Activated CD4-positive, alpha-beta T cell treated with anti-CD3 and anti-CD28 coated beads for 36 hours (primary cell): ENCODE measurements at places on chromosomes 4 and X.

DNA sequence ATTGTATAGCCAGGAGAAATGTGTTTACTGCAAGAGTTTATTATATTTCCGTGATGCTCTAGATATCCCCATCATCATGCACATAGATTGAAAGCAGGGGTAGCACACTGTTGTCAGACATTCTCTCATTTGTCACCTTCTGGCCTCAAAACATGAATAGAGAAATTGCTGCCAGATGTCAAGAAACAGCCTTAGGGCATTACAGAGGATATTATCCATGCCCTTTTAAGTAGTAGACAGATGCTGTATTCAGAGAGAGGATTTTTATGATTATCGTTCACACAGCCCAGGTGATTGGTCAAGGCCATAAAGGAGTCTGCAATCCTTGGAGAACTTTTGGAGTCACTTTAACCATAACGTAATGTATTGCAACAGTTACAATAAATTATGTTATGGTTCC, 1961.5 kb upstream of the TENM3 start:
- no peak for DNase-seq

DNA sequence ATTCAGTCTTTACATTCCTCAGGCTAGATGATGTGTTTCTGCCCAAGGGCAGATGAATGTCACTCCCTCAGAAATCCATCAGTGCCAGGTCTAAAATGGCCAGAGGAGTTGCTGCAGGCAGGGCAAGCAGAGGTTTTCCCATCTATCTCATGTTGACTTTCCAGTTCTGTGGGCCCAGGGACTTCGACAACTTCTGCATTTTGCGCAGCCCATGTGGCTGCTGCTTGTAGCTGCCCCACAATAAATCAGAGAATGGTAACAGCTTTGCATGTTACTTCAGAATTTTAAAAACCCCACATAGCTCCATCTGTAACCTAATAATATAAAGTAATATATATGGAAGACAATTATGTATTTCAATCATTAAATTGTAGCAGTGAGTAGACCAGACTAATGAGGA, 1367.7 kb upstream of the AGA start:
- DNase-seq, result no peak

GRCh38 chr4:41912546-41912945, 22.7 kb upstream of the TMEM33 start:
- DNase-seq, result no peak

DNA sequence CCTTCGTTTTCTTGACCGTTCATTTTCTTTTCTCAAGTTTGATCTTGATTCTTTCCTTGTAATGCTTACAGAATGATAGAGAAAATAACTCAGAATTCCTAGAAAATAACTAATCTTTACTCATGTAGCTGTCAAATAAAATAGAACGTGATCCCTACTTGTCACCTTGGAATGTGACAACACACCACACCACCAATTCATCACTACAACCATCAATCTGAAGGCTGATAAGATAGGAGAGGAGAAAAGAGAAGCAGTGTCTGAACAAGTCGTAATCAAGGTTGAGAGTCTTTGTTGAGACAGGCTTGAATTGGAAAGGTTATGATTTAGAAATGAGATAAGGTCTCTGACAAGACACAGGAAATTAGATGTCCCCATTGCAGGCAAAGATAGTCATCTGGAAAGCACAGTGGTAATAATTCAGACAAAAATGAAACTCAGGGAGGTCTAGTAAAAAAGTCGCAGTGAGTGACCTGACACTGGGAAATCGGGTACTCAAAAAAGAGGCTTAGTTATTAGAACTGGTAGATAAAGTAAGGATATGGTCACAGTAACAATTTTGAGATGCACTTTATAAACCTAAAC, 456.2 kb downstream of the FAT4 start:
- no peak for DNase-seq

- DNase-seq, result no peak
Measured at GRCh38 chrX:134407065-134407376, 52.9 kb upstream of the HPRT1 start.

- peak; percentile 69 for DNase-seq
Measured at GRCh38 chrX:39196192-39197102, 395.2 kb downstream of the MID1IP1 start.

DNA sequence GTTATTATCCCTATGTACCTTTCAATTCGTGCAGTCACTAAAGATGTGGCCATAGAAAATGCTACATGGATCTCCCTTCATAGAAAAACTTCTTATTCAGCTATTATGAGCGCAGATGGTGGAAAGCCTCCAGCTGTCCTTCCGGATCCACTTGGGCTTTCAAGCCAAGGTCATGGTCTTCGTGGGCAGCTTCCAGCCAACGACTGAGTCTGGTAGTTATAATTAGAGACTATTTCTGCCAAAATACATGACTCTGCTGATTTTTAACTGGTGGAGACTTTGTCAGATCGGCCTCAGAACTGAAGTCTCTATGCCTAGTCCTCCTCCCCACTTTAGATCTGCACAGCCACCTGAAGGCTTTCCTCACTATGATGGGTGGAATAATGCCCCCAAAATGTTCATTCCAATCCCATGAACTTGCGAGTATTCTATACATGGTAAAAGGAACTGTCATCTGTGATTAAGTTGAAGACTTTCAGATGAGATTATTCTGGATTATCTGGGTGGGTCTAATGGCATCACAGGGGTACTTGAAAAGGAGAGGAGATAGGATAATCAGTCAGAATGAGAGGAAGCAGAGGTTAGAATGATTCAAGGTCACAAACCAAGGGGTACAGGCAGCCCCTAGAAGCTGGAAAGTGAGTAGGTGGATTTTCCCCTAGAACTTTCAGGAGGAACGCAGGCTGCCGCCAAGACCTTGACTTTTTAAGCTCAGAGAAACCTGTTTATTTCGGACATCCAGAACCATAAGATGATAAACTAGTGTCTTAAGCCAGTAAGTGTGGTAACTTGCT, 171.1 kb upstream of the CXCL13 start:
- DNase-seq, result no peak

- DNase-seq, result no peak
Measured at GRCh38 chrX:119684916-119685224, 8.1 kb downstream of the SEPTIN6 start.

- no peak for DNase-seq
Measured at GRCh38 chrX:147737690-147738089, 174.0 kb upstream of the FMR1 start.

DNA sequence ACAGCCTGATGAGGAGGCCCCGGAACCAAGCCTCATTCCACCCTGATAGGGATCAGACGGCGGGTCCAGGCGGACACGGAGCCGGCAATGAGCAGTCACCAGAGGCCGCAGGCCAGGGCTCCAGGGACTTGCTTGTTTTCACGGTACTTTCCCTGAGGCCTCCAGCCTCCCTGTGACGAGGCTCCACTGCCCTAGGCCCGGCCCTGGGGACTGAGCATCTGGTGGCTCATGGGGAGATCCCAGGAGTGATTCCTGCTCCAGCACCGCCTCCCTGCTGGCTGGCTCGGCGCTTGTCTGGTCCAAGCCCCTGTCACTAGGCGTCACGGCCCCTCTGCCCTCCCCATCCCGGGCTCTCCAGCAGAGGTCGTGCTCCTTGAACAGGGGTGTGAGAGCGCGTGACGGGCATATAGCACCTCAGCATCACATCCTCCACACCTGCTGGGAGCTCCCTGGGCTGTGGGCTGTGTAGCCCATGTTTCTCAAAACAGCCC, 14.1 kb downstream of the HTRA3 start:
- no peak for DNase-seq

DNA sequence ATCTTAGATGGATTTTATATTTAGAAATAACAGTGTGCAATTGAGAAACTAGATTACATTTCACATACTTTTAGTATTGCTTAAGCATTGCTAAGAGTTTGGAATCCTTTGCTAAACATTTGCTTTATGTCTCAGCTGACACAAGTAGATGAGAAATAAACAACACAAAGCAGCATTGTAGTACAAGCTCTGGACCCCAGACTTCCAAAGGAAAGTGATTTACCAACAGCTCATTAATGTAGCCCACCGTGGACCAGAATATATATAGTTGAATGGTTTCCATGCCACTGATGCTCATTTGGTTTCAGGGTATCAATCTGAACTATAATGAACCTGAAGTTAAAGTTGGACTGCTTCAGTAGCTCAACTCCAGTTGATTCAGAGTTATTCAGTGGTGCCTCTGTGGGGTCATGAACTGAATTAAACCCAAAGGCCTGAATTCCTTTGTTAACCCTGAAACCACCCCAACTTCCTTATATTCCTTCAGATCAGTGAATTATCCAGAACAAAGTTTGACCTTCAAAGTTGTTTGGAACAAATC, 132.1 kb upstream of the NEIL3 start:
- no peak for DNase-seq

DNA sequence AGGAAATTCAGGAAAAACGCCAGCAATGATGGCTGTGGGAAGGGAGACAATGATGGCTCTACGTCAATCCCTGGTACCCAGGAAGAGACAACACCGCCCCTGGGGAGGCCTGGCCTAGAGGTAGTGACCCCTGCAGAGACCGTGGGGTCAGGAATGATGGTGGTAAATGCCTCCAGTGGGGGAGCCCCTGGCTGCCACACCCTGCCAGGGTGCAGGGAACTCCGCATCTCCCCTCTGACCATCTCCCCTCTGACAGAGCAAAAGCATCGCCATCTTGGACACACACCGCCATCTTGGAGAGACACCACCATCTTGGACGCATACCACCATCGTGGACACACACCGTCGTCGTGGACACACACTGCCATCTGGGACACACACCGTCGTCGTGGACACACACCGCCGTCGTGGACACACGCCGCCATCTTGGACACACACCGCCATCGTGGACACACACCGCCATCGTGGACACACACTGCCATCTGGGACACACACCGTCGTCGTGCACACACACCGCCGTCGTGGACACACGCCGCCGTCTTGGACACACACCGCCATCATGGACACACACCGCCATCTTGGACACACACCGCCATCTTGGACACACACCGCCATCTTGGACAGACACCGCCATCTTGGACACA, 9.9 kb downstream of the ASMTL start:
- peak; percentile 4 for DNase-seq

DNA sequence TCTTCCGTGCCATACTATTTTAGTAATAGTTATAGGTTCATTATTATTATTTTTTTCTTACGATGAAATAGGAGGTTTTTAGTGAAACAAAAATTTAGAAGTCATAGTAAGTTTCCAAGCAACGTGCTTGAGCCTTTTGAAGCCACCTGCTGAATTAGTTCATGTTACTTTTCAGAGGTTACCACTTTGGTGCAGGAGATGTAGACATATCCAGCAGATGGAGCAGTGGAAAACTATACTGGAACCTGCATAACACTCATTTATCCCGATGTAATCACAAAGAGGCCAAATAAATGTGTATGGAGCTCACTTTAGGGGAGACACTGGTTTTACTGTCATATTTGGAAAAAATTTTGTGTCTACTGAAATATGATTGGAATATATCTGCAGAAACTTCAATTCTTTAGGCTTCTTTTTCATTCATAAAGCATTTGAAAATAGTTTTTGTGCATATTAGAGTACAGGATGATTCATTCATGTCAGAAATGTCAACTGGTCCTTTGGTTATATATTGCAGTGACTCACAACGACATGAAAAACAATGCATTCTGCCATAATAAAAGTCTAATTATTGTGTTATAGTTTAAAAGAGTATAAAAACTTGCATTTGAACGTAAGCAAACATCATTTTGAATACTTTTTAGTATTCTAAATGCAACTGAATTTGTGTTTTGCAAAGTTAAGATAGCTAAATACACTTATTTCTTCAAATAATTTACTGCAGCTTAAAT, 2182.9 kb upstream of the TENM3 start:
- DNase-seq, result no peak

DNA sequence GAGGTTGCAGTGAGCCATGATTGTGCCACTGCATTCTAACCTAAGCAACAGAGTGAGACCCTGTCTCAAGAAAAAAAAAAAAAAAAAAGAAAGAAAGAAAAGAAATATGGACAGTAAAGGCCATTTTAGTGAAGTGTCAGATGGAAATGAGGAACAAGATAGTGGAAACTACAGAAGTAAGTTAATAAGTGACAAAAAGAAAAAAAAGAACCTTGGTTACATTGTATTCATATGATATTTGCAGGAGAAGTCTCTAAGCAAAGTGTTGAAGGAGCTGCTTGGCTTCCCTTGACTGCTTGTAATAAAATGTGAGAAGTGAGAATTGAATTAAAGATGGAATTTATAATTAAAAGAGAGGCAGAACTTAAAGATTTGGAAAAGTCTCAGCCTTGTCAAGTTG, 73.2 kb downstream of the HOPX start:
- no peak for DNase-seq

DNA sequence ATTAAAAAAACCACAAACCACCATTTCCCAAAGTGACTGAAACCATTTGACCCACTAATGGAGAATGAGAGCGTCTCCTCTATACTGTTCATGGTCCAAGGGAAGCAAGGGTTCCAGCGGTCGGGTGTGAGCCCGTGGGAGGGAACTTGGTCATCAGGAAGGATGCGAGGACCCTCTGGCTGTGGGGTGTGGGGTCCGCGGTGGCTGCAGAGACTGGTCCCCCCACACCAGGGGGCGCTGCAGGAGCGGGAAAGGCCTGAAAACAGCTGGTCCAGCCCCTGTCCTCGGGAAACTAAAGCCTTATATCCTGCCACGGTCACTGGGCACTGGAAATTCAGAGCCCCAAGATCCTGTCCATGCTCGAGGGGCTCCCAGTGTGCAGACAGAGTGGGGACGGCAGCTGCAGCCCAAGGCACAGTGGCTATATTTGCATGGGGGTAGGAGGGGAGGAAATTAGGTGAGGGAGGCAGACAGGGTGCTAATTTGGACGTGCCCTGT, 4.3 kb downstream of the BLOC1S4 start:
- DNase-seq, result peak; percentile 91

- no peak for DNase-seq
Measured at GRCh38 chr4:123064390-123064789, 142.0 kb upstream of the NUDT6 start.

GRCh38 chr4:154329268-154329868, 162.2 kb downstream of the DCHS2 start:
- DNase-seq, result no peak
